ENCODE measurements at places on chromosomes 1 and 21. TPM values are rescaled to one million over a fixed set of nuclear protein-coding genes. Genes with fewer than 3 reads are reported as not detected.

DNA sequence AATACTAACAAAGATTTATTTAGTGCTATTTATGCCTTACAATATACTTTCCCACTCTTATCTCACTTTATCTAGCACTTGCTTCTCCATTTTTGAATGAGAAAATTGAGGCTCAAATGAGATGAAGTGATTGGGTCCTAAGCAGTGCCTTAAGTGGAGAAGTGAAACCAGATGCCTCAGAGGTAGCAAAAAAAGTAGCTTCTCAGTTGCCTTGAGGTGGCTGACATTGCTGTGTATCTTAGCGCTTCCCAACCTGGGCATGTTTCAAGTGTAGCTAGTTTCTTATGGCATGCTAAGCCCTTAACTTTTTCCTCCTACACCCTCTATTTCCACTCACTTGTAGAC lies 390.4 kb downstream of the OMA1 start:
- no peaks in the 10 kb centered on the region for H3K36me3 ChIP-seq
- H3K4me3 ChIP-seq = no peak overlapping the region
- no peak overlapping the region for H3K27ac ChIP-seq
- H3K4me1 ChIP-seq = no peaks in the 10 kb centered on the region

- H3K4me3 ChIP-seq = no peak overlapping the region
- H3K27ac ChIP-seq = no peak overlapping the region
- H3K27me3 ChIP-seq = no peaks in the 10 kb centered on the region
- H3K36me3 ChIP-seq = no peaks in the 10 kb centered on the region
- no peaks in the 10 kb centered on the region for H3K4me1 ChIP-seq
Observed at GRCh38 chr1:160046494-160047110, 14.8 kb upstream of the PIGM start.

GRCh38 chr1:17293681-17294425 lies 14.1 kb upstream of the PADI4 start:
- H3K4me1 ChIP-seq = no peaks in the 10 kb centered on the region
- H3K36me3 ChIP-seq = no peaks in the 10 kb centered on the region

DNA sequence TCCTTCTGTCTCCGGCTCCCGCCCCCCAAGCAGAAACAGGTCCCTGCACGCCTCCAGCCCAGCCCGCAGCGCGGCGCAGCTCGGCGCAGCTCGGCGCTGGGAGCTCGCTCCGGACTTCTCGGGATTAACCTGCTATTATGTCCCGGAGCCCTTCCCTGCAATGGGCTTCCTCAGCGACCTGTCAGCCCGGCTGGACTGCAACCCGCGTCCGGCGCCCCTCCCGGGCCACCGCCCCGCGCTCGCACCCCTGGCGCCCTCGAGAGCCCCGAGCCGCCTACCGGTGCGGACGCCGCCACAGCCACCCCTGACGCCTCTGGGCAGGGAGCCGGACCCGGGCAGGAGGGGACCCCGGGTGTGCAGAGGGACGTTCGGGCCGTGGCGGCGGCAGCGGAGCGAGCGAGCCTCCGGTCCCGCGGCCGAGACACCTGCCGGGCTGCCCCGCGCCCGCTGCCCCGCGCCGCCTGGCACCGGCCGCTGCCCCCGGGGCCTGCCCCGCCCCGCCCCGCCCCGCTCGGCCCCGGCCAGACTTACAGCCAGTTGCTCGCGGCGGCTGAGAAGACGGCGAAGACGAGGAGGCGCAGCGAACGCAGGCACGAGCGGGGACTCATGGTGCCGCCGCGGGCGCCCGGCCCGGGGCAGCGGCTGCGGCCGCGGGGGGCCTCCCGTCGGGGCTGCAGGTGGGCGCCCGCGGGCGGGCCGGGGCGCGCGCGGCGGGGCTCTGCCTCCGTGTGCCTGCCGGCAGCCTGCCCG lies 407 bp downstream of the WNT4 start:
- DNase-seq = no peak
- H3K27me3 ChIP-seq = no peaks in the 10 kb centered on the region
- peak overlapping the region; percentile 19 for H3K27ac ChIP-seq

DNA sequence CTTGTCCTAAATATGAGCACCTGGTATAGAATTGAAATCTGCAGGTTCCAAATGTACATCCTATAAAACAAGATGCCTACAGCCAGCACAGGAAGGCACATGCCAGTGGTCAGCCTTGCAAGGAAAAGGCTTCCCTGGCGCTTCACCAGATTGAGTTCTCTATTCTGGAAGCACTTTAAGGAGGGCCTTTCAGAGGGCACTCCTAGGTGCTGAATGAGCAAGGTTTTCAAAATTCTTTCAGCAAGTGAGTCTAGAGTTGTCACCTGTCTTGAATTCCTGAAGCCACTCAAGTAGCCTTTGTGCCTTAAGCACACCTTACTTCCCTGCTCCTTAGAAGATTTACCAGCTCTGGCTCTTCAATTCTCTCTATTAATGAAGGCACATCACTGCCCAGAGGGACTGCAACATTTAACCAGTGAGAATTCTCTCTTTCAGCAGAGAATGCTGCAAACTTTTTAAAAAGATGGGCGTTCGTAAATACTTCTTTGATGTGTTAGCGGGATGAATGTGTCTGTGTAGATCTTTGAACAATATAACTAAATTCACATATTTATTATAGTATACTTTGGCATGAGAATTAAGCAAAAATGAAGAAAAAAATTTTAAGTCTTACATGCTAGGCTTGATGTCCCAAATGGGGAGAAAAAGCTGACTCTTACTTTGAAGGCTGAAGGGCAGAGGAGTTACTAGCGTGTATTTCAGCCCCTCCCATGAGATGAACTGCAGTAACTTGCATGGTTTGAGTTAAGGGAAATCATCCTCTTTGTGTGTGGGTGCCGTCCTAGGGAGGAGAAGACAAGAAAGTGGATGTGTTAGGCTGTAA lies 162.0 kb downstream of the NTPCR start:
- H3K4me3 ChIP-seq = no peak overlapping the region
- no peaks in the 10 kb centered on the region for H3K4me1 ChIP-seq
- no peak for DNase-seq
- H3K27me3 ChIP-seq = no peaks in the 10 kb centered on the region
- peak overlapping the region; percentile 85 for H3K27ac ChIP-seq
- no peaks in the 10 kb centered on the region for H3K36me3 ChIP-seq

GRCh38 chr1:64472040-64472376 lies 2.1 kb downstream of the CACHD1 start:
- H3K27me3 ChIP-seq = no peaks in the 10 kb centered on the region
- H3K27ac ChIP-seq = peak overlapping the region; percentile 91
- peak overlapping the region; percentile 81 for H3K4me3 ChIP-seq
- no peak for DNase-seq
- H3K36me3 ChIP-seq = no peaks in the 10 kb centered on the region

DNA sequence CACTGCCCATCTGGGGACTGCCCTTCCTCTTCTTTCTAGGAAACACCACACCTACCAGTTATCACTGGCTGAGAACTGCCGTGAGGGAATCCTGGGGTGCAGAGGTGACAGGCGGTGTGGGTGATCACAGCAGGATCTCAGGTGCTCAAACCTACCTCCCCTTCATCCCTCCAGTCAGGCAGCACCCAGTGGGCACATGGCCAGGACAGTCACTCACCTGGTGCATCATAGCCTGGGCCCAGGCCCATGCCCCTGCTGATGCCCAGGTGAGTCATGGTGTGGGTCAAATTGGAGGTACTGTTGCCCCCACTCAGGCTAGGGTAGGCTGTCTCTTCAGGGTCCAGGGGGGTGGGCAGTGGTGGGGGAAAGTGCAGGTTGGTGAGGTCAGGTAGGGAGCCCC lies 5.3 kb upstream of the DENND4B start:
- H3K27me3 ChIP-seq = no peaks in the 10 kb centered on the region
- no peak overlapping the region for H3K27ac ChIP-seq
- peaks cover 10% of the 10 kb centered on the region for H3K4me1 ChIP-seq
- H3K36me3 ChIP-seq = peaks cover 12% of the 10 kb centered on the region
- no peak for DNase-seq
- H3K4me3 ChIP-seq = no peak overlapping the region

- H3K27ac ChIP-seq = no peak overlapping the region
- H3K4me1 ChIP-seq = peaks cover 3% of the 10 kb centered on the region
- no peaks in the 10 kb centered on the region for H3K27me3 ChIP-seq
Observed at GRCh38 chr1:16077406-16078245, 4.2 kb upstream of the FAM131C start.

DNA sequence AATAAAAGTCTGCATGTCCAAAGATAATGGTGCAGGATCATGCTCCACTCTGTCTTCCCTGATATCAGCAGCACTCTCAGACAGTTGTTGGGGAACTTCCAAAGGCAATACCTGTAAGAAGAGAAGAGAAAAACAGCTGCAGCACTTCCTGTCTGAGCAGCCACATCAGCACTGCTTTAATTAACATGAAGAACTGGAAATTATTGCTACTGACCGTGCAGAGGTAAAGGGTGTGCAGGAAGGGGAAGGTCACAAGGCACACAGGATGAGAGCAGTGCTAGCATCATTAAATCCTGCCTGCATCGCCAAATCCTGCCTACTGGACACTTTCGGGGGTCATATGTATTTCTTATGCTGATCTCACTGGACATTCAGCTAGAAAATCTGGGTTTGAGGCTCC lies 379.0 kb downstream of the LMX1A start:
- no peak overlapping the region for H3K4me3 ChIP-seq
- DNase-seq = no peak
- no peaks in the 10 kb centered on the region for H3K36me3 ChIP-seq
- no peak overlapping the region for H3K27ac ChIP-seq
- no peaks in the 10 kb centered on the region for H3K4me1 ChIP-seq

DNA sequence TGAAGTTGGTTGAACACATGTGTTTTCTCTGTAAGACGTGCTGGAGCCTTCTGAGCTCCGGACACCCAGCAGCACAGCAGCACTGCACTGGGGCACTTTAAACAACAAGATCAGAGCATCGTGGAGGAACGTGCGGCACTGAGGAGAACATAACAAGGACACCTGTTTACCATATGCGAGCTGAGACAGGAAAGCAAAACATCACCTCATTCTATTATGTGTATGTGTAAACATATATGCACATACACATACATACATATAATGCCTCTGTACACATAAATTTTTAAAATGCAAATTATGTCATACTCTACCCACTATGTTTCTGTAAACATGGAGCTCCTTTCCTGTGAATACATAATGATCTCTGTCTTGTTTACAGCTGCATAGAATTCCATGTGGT lies 3.2 kb upstream of the KRTAP10-6 start:
- no peaks in the 10 kb centered on the region for H3K4me1 ChIP-seq
- no peaks in the 10 kb centered on the region for H3K36me3 ChIP-seq
- H3K4me3 ChIP-seq = no peak overlapping the region
- DNase-seq = no peak

DNA sequence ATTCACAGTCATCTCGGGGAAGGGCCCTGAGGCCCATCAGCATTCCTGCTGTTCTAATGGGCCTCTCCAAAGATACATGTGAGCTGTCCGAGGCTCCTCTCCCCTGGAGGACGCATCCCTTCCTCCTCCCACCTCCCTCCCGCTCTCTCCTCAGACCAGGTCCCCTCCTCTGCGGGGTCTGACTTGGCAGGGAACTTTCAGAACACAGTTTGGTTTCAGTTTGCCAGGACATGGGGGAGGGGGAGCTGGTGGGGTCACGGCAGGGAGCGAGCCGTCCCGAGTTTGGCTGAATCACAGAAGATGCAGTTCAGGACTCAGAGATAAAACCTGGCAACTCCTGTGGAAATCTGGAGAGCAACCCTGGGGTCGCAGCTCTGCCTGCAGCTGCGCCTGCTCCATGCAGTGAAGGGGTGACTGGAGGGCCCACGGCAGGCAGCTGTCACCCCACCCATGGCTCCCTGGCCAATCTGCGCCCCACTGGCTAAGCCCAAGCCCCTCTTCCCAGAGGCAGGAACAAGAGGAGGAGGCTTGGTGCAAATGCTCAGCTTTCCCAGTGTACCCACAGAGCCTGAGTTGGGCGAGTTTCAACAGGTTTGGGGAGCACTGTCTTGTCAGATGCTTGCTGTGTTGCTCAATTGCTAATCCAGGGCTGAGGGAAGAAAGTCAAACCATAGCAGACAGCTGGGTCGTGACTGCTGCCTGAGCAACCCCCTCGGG lies 5.7 kb downstream of the WNT4 start:
- DNase-seq = no peak
- H3K27me3 ChIP-seq = no peaks in the 10 kb centered on the region
- H3K27ac ChIP-seq = peak overlapping the region; percentile 48
- no peaks in the 10 kb centered on the region for H3K36me3 ChIP-seq

DNA sequence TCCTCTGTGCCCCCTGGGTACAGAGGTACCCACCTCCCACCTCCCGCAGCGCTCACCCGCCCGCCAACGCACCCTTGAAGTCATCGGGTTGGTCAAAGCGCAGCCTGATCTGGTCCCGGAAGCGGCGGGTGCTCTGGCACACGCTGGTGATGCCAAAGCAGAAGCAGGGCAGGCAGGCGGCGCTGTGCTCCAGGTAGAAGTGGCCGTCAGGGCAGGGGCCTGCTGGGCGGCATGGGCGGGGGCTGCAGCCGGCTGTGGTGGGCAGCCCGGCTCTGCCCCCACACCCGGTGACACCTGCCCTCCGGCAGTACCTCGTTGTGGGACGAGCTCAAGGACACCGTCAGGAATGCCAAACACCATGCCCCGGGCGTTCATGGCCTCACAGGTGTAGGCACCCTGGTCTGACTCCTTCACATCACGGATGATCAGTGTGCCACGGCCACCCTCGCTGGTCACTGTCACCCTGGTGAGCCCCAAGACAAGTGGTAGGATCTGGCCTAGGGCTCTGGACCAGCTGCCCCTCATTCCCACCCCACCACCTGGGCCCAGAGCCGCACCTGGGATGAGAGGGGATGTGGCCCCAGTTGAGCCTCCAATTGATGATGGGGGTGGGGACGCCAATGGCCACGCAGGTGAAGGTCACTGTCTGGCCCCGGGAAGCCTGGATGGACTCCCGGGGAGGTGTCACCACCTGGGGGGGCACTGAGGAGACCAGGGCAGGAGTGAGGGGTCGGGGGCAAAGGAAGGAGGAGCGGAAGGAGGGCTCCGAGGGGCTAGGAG lies 52.5 kb downstream of the HSPG2 start:
- peaks cover 10% of the 10 kb centered on the region for H3K36me3 ChIP-seq
- H3K4me1 ChIP-seq = no peaks in the 10 kb centered on the region
- no peak overlapping the region for H3K27ac ChIP-seq
- no peak for DNase-seq
- H3K27me3 ChIP-seq = no peaks in the 10 kb centered on the region

DNA sequence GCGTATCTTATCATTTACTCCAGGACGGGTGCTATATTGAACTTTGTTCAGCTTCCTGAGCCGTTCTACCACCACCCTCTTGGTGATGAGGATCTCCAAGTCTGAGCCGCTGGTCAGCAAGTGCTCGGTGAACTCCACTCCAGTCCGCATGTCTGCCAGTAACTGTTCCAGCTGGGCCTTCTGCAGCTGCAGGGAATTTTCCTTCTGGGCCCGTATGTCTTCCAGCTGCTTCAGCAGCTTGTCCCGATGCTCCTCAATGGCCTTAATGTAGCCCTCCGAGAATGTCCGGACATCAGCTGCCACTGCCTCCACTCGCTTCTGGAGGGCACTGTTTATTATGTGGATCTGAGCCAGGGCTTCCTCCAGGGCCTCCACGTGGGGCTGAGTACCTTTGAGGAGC lies 3.4 kb downstream of the TRIM45 start:
- no peak overlapping the region for H3K4me3 ChIP-seq
- no peaks in the 10 kb centered on the region for H3K27me3 ChIP-seq
- no peak for DNase-seq
- no peak overlapping the region for H3K27ac ChIP-seq

- H3K4me1 ChIP-seq = no peaks in the 10 kb centered on the region
- no peak for DNase-seq
- no peak overlapping the region for H3K27ac ChIP-seq
Observed at GRCh38 chr1:69639159-69639558, 71.4 kb downstream of the LRRC7 start.

The RXFP4 gene
- total RNA-seq = not detected

The TEDDM1 gene
- total RNA-seq = not detected
